ENCODE measurements at places on chromosomes 11 and 22.

DNA sequence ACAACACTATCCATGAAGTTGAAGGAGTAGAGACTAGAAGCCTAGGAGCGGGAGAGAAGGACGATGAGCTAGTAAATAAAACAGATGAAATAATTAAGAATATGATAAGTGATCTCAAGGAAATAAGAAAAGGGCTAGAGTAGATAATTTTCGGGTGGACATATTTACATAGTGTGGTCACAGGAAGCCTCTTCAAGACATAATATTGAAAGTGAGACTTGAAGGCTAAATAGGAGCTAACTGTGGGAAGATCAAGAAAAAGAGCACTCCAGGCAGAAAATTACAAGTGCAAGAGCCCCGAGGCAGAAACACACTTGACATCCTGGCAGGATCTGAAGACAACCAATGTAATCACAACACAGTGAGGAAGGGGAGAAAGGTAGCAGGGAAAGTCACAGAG, 11.9 kb upstream of the PPFIBP2 start:
- no peak for DNase-seq

- DNase-seq = peak; percentile 7
These were observed 79.4 kb downstream of the ATM start for GRCh38 chr11:108302121-108302785.

DNA sequence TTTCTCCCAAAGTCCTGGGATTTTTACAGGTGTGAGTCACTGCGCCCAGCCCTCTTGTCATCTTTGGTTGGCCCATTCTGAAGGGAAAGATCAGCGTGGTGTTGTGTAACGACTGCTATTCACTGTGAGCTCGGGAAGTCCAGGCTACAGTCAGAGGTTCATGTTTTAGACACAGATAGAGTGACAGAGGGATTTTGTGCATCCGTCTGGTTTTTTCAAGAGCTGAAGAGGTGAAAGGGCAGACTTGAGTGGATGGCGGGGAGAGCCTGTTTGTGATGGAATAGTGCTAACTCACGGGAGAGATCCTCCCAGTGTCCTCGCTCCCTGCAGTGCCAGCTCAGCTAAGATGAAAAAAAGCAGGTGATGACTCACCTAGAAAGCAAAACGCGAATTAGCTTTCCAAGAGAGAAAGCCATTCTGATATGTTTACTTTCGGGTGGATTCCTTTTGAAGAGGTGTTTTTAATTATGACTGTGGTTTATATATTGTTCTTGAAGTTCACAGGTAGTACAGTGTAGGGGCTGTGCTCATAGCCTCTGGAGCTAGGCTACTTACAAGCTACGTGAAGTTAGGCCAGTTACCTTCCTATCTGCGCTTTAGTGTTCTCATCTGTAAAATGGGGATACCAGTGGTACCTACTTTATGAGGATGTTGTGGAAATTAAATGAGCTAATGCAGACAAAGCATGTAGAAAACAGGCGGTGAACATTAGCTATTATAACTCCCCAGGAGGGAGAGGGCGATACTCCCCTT, 67.2 kb downstream of the C11orf91 start:
- peak; percentile 28 for DNase-seq

GRCh38 chr11:57349491-57350274, 11.5 kb downstream of the P2RX3 start:
- DNase-seq = peak; percentile 65

- DNase-seq = no peak
These were observed 52.5 kb downstream of the FAR1 start for GRCh38 chr11:13720940-13721339.

- no peak for DNase-seq
These were observed 12.7 kb upstream of the CPT1A start for GRCh38 chr11:68854273-68854958.

GRCh38 chr11:92225125-92225567, 528 bp downstream of the FAT3 start:
- DNase-seq = no peak

DNA sequence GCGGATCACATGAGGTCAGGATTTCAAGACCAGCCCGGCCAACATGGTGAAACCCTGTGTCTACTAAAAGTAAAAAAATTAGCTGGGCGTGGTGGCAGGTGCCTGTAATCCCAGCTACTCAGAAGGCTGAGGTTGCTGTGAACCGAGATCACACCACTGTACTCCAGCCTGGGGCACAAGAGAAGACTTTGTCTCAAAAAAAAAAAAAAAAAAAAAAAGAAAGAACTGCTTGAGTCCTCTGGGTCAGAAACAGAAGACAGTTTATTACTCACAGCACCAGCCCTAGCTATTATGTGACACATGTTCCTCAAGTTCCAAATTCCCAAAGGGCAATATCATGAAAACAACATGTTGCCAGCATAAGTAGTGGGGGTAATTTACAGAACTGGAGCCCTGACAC, 1014.1 kb upstream of the RAG2 start:
- DNase-seq = no peak

- DNase-seq = no peak
These were observed 4.5 kb upstream of the GCAT start for GRCh38 chr22:37803195-37803638.

DNA sequence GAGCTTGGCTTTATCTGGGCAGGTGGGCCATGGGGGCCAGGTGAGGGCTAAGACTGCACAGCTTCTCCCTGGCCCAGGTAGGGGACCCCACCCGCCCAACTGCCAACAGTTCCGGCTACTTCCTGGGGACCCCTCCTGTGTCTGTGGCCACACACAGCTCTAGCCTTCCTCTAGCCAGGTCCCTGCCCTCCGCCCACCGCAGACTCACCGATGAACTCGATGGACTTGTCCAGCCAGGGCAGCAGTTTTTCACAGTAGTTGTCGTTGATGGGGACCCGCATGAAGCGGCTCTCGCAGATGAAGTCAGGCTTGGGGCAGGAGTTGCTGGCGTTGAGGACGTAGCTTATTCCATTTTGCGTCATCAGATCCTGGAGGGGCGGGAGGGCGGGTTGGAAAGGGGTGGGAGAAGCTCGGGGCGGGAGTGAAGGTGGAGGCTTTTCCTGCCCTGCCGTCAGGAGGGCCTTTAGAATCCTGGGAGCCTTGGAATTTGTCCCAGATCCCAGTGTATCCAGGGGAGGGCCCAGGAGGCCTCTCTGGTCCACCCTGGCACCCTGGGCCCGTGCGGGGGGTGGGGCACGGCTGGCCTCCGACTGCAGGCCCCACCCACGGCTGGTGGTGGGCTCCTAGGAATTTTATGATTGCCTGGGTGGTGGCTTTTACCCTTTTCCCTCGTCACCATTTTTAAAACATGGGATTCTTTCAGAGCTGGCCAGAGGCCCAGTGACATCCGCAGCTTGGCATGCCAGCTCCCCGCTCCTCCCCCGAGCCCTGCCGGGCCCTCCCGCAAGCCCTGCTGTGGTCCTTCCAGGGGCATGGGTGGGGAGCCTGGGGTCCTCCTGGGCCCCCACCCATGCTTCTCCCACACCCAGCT, 13.9 kb downstream of the DUSP8 start:
- peak; percentile 93 for DNase-seq

DNA sequence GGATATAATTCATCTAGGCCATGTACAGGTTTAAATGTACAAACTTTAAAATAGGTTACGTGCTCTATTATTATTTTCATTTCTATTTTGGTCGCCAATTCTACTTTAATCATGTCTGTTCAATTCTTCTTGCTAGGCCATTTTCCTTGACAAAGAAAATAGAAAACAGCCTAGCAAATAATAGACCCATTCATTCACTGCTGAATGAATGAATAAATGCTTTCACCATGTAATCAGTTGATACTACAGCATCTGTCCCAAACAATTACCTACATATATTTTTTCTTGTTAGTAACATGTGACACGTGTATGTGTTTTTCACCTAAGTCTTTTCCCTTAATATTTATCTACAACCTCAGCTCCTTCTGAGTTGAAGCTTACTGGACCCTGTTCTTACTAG, 27.5 kb downstream of the SNX19 start:
- no peak for DNase-seq

DNA sequence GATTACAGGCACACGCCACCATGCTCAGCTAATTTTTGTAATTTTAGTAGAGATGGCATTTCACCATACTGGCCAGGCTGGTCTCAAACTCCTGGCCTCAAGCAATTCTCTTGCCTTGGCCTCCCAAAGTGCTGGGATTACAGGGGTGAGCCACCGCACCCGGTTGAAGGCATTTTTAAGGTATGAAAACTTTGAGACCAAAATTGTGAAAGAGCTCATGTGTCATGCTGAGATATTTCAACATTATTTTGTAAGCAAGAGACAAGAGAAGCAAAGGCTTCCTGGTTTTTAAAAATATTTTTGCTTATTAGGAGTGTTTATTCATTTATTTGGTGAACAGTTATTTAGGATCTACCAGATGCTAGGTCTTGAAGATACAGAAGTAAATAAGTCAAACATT, 6.8 kb downstream of the NHERF4 start:
- no peak for DNase-seq

GRCh38 chr11:86162239-86162638, 82.3 kb upstream of the EED start:
- peak; percentile 90 for DNase-seq

DNA sequence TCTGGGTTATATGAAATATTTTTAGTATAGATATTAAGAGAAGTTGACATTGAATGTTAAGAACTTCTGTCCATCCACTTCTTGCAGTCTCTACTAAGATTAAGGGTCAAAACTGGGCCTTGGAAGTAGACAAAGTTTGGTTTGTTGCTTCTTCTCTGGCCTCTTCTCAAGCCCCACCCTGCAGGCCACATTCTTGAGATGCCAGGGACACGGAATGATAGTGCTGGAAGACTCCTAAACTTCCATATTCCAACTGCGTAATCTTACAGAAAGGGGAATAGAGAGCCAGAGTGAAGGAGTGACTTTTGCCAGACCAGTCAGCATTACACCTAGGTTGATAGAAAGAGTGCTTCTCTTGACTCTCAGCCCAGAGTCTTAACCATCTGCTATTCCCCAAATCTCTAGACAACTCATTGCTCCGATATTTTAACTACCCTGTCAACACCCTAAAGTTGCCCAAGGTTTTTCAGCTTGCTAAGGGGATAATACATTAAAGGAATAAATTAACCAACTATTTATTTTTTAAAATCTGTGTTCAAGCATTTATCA, 136.4 kb upstream of the SYN3 start:
- DNase-seq = no peak

GRCh38 chr22:34897126-34897525, 168.8 kb upstream of the ISX start:
- peak; percentile 66 for DNase-seq

DNA sequence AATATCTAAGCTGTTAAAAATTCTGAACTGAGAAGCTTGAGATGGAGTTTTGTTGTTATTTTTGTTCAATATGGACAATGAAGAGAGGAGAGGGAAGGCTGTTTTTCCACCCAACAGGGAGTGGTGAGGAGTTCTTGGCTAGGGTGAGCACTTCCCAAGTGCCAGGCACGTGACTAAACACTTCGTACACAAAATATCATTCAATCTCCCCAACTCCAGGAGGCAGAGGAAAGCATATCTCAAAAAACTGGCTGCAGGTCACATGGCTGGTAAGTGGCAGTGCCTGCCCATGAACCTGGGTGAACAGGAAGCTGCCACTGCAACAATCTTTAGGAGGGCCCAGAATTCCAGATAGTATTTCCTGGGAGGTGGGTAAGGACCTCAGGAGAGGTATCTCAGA, 11.6 kb downstream of the ELF5 start:
- peak; percentile 35 for DNase-seq

- DNase-seq = no peak
These were observed 409.2 kb downstream of the TBC1D22A start for GRCh38 chr22:47171441-47172221.

DNA sequence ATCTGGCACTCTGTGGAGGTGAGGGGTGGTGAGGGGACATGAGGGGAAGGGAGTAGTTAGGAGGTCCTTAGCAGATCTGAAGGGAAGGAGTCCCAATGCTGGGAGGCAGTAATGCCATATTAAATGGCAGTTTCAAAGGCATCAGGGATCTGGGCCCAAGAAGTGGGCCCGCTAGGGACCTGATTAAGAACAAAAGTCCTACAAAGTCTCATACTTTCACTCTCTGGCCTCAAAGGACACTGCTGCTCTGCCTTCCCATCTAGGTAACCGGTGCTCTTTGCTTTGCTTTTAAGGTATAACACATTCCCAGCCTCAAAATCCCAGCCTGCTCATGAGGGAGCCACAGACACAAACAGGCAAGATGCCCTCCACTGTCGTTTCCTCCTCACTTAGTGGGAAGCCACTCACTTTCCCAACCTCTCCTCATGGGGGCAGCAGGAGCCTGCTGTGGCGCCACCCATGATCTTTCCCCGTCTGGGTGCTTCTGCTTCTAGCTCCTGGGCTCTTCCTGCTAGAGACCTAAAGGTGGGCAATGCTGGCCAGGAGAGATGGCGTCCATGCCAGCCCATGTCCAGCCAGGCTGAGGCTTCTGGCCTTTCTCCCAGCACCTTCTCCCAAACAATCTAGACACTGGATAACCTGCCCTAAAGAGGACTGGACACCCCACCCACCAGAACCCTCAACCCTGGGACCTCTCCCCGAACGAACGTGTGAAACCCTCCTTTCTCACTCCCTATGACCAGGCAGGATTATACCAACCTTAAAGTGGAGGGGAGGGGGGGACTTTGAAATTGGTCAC, 68.3 kb downstream of the PLEKHA7 start:
- peak; percentile 71 for DNase-seq

GRCh38 chr22:44931077-44931540, 78.7 kb downstream of the PHF21B start:
- peak; percentile 69 for DNase-seq

GRCh38 chr22:21018314-21018713, 3.3 kb downstream of the P2RX6 start:
- DNase-seq = no peak

GRCh38 chr22:17836992-17837742, 62.9 kb upstream of the BID start:
- DNase-seq = no peak

GRCh38 chr11:132718711-132719671, 813.3 kb downstream of the OPCML start:
- peak; percentile 38 for DNase-seq

- DNase-seq = no peak
These were observed 73.3 kb downstream of the TRIM44 start for GRCh38 chr11:35735903-35736302.

- peak; percentile 47 for DNase-seq
These were observed 346.6 kb downstream of the AASDHPPT start for GRCh38 chr11:106424111-106424510.

DNA sequence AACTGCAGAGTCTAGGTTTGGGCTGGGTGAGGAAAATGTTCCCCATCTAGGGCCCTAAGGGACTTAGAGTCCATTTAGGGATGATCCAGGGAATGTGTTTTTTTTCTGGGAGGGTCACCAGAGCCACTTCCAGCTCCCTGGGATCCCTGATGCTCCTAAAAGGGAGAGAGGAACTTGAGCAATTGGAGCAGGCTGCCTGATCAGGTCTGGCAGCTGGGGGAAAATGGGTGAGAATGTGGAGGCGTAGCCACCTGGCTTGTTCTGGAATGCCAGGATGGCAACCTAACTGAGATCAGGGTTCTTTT, 1.2 kb downstream of the PGAP2 start:
- DNase-seq = no peak

- no peak for DNase-seq
These were observed 1630.1 kb upstream of the TENM4 start for GRCh38 chr11:81070948-81071347.

- no peak for DNase-seq
These were observed 211.6 kb upstream of the SESN3 start for GRCh38 chr11:95442531-95443050.

All from AG08395 (cell line).